Stimulated activated CD8-positive, alpha-beta memory T cell treated with anti-CD3 and anti-CD28 coated beads, Interleukin-4, amount 100 ng/mL, for 4 hours (primary cell): ENCODE measurements at places on chromosomes 6 and 20.

- no peak for DNase-seq
Measured at GRCh38 chr6:5659467-5659866, 347.3 kb downstream of the NRN1 start.

DNA sequence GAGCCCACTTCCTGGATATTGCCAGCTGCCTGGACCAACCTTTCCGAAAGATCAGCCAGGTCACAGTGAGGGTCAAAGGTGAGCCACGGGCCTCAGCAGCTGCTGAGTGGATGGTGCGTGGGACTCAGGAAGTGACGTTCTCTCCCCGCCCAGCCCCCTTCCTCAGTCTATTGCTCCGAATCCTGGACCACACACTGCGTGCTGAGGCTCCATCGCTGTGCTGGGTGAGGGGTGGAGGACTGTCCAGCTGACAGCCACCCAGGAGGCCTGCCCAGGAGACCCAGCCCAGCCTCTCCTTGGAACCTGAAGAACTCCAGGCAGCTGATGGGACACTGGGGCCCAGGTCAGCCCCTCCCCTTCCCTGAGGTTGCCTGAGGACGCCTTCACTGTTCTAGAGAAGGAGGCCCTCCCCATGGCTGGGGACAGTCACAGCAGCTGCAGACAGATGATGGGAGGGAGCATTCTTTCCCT is 94.4 kb upstream of the CD93 start:
- DNase-seq: no peak

DNA sequence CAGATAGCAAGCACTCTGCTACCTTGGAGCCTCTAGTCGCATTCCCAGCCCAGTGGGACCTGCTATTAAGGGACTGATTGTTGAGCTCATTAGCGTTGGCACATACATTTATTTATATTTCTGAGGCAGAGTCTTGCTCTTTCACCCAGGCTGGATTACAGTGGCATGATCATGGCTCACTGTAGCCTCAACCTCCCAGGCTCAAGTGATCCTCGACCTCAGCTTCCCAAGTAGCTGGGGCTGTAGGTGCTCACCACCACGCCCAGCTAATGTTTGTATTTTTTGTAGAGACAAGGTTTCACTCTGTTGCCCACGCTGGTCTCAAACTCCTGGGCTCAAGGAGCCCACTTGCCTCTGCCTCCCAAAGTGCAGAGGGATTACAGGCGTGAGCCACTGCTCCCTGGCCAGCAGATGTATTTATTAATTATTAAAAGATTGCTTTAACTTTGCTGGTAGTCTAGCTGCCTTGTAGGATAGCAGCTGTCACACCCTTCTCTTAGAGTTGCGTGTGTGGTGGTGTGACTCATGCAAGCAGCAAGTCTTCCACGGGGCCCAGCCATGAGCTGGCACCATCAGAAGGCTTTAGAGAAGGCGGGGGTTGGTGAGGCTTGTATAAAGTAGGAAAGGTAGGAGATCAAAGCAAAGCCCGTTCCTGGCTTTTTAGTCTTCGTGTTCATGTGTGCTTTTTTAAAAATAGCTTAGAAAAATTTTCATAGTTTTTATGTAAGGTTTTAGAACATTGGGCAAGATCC is 16.5 kb downstream of the ACTR5 start:
- peak; percentile 21 for DNase-seq

GRCh38 chr20:21505161-21505809 is 8.6 kb downstream of the NKX2-2 start:
- peak; percentile 81 for DNase-seq

- DNase-seq: no peak
Measured at GRCh38 chr20:62364911-62365736, 2.0 kb downstream of the LAMA5 start.

DNA sequence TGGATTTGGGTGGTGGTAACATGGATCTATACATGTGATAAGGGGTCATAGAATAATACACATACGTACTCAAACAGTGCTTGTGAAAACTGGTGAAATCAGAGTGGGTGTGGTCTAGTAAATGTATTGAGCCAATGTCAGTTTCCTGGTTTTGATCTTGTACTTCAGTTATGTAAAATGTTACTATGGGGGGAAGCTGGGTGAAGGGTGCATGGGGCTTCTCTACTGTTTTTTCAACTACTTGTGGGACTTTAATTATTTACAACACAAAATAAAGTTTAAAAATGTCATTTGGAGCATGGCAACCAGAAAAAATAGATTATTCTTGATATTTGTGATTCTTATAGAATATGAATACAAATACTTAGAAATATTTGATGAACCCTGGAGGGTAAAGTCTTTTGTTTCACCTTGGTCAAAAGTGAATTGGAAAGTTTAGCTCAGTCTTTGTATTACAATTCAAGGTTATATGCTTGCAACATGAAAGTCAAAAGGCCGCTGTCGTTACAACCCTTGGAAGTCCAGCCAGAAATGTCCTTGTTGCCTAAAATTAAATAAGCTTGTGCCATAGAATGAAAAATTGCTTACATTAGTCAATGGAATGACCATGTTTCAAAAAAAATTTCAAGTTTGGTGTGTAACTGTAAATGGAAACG is 74.1 kb downstream of the TXNDC5 start:
- no peak for DNase-seq

DNA sequence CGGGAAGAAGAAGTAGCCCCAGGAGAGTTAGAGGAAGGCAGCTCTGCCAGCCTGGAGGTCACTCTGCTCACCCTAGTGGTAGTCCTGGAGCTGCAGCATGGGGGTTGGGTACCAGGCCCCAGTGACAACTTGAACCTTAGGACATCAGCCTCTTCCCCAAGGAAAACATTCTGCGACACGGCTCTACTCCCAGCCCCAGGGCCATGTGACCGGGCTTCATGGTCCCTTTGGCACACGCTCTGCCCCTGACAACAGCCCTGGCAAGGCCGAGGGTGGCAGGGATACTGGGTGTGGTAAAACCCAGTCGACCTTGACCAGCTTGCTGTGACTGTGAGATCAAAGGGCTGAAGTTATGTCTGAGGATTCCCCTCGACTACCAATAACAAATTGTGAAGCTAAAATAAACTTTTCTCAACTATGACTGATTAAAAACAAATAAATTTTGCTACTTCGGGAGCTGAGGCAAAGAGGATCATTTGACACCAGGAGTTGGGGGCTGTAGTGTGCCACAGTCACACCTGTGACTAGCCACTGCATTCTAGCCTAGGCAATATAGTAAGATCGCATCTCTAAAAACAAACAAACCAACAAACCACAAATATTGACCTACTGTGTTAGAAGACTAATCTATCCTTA is 24.4 kb upstream of the ARID1B start:
- no peak for DNase-seq

DNA sequence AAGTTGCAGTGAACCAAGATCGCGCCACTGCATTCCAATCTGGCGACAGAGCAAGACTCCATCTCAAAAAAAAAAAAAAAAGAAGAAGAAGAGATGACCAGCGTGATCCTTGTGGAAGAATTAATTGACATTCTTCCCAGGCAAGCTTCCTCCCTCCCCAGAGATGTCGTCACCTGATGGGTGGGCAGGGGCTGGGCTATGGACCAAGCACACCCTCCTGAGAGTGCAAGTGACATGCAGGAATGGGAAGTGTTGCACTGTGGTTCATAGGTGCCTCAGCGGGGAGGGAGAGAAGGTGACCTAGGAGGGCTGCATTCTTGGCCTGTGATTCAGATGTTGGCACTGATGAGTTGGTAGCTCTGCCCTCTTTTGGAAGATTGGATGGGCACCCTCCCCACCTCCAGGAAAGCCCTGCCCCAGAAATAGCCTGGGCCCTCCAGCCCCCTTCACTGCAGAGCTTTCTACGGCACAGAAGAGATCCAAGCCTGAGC is 37.8 kb downstream of the TAF8 start:
- DNase-seq: no peak

- DNase-seq: no peak
Measured at GRCh38 chr6:104253236-104253635, 606.5 kb downstream of the HACE1 start.

DNA sequence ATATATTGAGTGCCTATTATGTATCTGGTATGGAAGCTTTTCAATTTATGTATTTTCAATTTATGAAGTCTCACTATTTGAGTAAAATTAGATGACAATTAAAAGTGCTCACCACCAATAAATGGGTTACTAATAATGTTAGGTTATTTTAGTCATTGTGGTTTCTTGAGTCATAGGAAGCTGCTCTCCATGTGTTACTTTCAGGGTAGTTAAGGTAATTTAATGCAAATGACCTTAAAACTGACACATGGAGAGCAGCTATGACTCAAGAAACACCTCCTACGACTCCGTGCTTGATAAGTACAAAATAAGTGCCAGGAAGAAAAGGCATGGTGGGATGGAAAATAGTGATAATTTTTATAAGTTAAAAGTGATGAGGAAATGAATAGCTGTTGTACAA is 16.5 kb upstream of the TINAG start:
- no peak for DNase-seq

GRCh38 chr6:9025796-9026394 is 590.5 kb upstream of the SLC35B3 start:
- no peak for DNase-seq

- no peak for DNase-seq
Measured at GRCh38 chr6:4885341-4885933, 109.2 kb downstream of the CDYL start.

- DNase-seq: no peak
Measured at GRCh38 chr6:75089151-75089897, 116.5 kb downstream of the COL12A1 start.

- DNase-seq: no peak
Measured at GRCh38 chr6:12335131-12335527, 45.0 kb downstream of the EDN1 start.

- DNase-seq: no peak
Measured at GRCh38 chr6:4599924-4600323, 176.3 kb upstream of the CDYL start.

GRCh38 chr6:108359901-108360882 is 65.3 kb downstream of the AFG1L start:
- no peak for DNase-seq

- no peak for DNase-seq
Measured at GRCh38 chr20:58313396-58313795, 3.9 kb downstream of the RAB22A start.

GRCh38 chr6:18118330-18118729 is 4.1 kb downstream of the NHLRC1 start:
- no peak for DNase-seq

DNA sequence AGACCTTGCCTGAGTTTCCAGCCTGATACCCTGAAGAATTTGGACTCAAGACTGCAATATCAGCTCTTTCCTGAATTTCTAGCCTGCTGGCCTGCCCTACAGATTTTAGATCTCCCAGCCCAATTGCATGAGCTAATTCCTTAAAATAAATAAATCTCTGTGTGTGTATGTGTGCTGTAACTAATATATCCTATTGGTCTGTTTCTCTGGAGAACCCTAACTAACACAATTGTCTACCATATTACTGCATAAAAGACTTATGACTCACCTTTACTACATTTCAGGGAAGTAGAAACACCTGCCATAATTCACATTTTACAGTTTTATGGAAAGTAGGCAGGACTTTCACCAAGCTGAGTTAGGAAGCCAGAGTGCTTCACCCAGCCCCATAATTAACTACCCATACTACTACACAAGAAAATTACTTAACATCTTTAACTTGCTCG is 90.7 kb upstream of the BEND6 start:
- DNase-seq: no peak

DNA sequence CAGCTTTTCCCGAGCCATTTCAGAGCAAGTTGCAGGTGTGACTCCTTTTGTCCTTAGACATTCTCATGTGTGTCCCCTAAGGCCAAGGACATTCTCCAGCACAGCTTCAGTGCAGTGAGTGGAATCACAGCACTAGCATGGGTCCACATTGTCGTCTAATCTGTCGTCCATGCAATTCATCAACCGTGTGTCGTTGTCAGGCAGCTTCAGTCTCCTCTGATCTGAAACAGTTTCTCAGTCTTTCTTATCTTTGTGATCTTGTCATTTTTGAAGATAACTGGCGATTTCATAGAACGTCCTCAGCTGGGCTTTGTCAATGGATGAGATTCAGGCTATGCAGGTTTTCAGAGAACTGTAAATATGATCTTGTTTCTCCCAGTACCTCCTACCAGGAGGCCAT is 31.7 kb downstream of the CST2 start:
- no peak for DNase-seq

GRCh38 chr6:41759905-41760579 is 12.8 kb upstream of the PGC start:
- DNase-seq: no peak

- no peak for DNase-seq
Measured at GRCh38 chr6:166572370-166573261, 13.9 kb downstream of the RAMACL start.

DNA sequence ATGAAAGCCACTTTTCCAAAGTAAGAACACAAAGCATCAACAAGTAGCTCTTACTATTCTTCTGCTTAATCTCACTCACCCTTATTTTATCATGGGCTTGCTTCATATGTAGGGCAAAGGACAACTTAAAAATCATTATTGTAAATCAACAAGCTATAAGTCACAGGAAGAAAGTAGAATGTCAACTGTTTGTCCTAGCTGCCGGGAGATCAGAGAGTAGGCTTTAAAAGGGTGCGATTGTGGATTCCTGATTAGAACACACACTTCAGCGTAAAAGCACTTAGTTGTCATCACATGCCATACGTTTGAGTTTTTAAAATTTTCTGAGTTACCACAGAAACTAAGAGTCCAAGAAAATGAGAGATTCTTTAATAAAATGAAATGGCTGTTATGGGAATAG is 44.4 kb upstream of the NHSL1 start:
- DNase-seq: no peak

DNA sequence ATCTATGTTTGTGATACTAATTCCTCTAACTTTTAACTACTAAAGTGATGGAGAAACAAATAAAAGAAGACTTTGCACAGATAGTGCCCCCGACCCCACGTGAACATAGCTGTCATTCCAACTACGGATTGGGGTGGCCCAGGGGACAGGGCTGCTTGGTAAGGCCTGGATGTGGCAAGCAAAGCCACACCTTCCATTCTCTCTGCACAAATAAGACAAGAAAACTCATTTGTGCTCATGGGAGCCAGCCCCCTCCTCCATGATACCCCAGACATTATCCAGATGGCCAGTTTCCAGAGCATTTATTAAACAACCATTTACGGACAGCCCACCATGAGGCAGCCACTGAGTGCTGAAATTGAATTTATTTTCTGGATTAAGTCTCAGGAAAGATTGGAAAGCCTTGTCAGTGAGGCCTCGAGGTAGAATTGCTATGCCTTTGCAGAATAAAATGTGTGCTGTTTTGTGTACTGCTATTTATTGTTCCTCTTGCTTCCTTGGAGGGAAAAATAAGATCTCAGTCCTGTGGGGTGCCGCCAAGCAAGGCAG is 151.2 kb downstream of the UNC5CL start:
- DNase-seq: no peak
